NCI-H1417 treated with DMSO at 0.1 percent for 48 hours (cell line): ENCODE measurements at places on chromosomes 4 and X.

DNA sequence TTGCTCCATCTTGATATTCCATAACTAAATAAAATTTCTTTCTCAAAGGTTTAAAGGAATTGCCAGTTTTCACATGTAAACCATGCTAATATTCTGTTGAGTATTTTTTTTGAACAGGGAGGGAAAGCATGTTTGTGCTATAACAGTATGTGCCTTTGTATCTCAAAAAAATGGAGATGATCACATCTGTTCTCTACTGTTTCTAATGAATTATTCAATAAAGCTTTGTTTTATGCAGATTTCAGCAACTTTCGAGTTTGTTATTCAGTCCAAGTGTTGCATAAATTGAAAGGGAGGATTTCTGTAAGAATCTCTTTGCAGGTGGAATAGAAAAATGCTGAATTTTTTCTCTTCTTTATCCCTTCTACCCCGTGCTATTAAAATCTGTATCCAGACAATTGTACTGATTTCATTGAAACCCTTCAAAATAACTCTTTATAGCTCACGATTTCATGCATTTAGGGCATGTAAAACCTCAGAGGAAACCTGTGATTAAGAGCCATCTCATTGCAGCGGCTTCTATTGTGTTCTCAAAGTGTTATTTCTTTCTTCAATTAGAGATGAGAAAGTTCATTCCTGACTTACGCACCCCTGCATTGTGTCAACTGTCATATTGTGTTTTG is 42.1 kb downstream of the NEIL3 start:
- no peak for DNase-seq

DNA sequence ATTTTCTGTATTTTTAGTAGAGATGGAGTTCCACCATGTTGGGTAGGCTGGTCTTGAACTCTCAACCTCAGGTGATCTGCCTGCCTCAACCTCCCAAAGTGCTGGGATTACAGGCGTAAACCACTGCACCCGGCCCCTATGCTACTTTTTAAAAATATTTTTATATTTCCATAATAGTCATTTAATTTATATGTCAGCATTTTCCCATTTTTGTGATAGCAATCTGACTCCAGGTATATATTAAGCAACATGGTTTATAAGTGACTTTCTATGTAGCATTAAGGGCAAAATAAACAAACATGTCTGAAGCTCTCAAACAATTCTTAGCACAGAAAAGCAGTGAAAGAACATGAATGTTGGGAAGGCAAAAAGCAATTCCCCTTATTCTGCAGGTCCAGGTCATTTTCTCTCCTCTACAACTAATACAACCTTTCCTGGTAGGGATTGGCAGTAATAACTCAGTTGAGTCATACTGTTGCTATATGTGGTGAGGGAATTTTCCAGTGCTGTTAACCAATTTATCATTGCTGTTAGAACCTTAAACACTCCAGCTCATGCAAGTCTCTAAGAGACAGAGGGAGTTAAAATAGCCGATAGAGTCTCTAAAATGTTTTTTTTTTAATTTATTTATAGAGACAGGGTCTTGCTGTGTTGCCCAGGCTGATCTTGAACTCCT is 24.0 kb downstream of the SMIM14 start:
- DNase-seq, result no peak

- DNase-seq, result no peak
Observed at GRCh38 chr4:10096201-10096977, 20.2 kb downstream of the WDR1 start.

DNA sequence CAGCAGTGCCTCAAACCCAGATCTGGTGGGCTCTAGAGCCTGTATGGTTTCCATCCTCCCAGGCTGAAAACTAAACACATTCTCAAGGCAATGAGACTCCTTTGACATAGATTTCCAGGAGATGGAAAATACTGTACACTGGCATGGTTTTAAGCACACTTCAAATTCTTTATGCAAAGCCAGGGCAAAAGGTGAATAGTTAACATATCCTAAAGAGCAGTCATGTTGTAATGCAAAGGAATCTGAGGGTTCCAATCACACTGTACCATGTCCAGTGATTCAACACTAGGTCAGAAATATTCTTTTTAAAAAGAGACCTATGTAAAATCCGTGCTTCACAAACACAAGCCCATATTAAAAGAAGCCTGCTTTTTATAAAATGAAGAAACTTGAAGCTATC is 195.3 kb downstream of the QDPR start:
- no peak for DNase-seq

DNA sequence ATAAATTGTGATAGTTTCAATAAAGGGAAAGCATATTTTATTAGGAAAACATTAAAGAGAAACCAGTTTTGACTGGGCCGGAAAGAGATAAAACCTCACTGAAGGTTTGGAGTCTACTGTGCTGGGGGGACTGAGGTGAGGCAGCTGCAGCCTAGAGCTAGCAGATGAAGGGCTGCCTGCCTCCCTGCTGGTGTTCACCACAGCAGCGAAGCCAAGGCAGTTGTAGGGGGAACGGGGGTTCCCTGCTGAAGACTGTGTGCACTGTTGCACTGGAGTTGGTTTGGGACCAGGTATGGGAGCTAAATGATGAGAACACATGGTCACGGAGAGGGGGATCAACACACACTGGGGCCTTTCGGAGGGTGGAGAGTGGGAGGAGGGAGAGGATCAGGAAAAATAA is 546.5 kb upstream of the SMIM31 start:
- DNase-seq, result no peak

GRCh38 chr4:85777908-85778631 is 303.1 kb downstream of the ARHGAP24 start:
- DNase-seq, result no peak

GRCh38 chrX:45824471-45824870 is 623.8 kb upstream of the DIPK2B start:
- no peak for DNase-seq
